Activated CD8-positive, alpha-beta memory T cell treated with anti-CD3 and anti-CD28 coated beads for 4 hours (primary cell): ENCODE measurements at places on chromosomes 7 and 10.

DNA sequence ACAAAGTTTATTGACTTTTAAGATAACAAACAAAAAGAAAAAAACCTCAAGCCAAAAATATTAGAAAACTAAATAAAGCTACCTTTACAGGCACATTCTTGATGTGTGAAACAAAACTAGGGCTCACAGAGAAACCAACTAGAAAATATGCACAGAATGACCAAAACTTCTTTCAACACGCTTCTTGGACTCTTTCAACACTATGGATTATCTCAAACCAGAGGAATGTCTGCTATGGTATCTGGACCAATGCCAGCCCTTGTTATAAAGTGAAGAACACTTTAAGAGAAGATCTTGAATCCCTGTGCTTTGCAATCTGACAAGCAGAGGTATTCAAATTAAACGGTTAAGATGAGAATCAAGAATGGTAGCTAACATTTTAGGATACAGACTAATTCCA lies 76.6 kb downstream of the DNAJC1 start:
- no peak for DNase-seq

GRCh38 chr7:36961693-36962092 lies 237.4 kb upstream of the AOAH start:
- no peak for DNase-seq

DNA sequence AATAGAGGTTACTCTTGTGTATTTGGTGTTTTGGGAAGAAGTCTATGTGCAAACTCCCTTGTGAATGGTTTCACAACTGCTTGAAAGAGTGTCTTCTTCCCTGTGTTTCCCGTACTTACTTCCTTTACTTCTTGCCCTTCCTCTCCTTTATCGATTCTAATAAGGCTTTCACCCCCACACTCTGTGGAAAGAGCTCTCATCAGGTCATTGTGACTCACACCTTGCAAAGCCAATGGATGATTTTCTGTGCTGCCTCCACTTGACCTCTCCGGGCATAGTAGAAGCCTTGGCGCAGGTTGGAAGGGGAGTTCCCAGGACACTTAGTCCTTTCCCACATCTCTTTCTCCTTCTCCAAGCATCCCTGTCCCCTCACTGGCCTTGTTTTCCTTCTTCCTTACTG lies 6.2 kb upstream of the TSPAN15 start:
- no peak for DNase-seq

- no peak for DNase-seq
Measured at GRCh38 chr7:83751217-83751616, 102.3 kb upstream of the SEMA3E start.

- no peak for DNase-seq
Measured at GRCh38 chr10:98019784-98020183, 10.6 kb downstream of the CRTAC1 start.

DNA sequence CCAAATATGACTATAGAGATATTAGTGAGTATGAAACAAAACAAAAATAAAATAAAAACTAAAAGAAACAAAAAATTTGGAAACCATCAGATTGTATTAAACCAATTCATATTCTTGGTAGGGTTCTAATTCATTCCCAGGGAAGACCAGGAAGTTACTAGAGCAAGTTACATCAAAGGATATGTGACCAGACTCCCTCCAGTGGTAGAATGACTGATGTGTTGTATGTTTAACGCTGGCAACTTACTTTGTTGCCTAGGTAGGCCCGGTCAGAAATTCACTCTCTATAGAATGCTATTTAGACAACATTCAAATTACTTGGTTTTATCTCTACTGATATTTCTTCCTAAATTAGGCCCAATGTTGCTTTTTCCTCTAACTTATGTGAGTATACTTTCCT lies 5.2 kb downstream of the PHYHIPL start:
- DNase-seq, result no peak

DNA sequence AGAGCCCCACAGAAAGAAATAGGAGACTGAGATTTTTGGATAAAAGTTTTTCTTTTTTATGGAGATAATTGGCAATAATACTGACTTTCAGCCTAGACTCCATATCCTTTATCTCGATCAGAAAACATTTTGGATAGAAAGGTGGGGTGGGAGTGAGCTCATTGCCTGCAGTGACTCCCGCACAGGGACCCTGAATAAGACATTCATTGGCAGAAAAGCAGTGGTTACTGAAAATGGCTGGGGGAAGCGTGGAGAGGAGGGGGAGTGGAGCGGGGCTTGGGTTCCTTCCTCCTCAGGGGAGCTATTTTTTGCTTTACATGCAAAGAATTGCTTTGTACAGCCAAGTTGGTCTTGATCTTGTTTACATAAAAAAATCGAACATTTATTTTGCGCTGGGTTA lies 90.4 kb upstream of the BMPER start:
- DNase-seq, result no peak

- no peak for DNase-seq
Measured at GRCh38 chr7:90453259-90453891, 16.1 kb upstream of the PTTG1IP2 start.

DNA sequence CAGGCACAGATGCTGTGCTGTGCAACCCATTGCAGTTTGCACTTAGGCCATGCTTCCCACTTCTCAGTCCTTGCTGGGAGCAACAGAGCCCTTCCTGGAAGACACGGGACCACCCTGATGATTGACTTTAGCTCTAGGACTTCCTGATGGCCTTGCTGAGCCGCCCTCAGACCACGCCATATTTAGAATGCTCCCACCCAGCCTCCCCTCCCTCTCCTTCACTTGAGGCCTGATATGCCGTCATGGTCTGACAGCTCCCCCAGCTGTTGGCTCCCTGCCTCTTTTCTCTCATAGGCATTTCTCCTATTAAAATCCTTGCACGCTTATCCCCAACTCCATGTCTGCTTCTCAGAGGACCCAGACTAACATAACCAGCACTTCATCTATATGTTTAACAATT lies 29.4 kb upstream of the GATAD1 start:
- no peak for DNase-seq

DNA sequence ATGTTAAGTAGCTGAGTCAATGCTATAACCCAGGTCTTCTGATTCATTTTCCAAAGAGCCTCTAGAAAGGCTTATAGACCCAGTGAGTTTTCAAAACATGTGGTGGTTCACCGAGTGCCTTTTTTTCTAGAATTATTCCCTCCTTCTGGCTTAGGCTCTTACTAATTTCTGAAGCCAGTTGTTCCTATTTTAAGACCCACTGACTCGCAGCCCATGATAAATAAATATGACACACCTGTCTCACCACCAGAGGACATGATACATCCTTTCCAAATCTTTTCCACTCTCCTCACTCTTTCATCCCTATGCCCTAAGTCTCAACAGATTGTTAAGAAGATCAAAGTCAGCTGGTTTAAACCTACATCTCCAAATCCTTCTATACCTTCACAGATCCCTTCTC lies 126.0 kb upstream of the WNT16 start:
- DNase-seq, result no peak

- DNase-seq, result no peak
Measured at GRCh38 chr10:98880971-98881370, 354.7 kb downstream of the HPSE2 start.

- no peak for DNase-seq
Measured at GRCh38 chr7:10015687-10016086, 958.0 kb upstream of the PHF14 start.

GRCh38 chr7:142906643-142907042 lies 21.1 kb upstream of the TRPV6 start:
- no peak for DNase-seq

DNA sequence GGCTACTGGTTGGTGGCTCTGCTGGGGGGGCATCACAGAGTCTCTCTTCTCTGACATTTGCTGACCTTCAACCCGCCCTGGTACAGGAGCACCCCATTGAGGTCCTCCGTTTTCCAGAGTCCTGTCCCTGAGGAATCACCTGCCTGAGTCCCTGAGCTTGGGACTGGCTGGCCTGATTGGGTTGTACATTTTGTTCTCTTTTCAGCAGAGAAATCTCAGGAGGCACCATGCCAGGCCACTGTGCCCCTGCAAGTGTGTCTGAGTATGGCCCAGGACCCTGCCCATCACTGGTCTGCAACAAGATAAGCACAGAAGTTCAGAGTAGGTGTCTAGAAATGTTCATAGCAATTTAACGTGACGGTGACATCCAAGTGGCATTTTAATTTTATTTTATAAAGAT lies 131.2 kb downstream of the CUX1 start:
- no peak for DNase-seq

- no peak for DNase-seq
Measured at GRCh38 chr10:103781329-103782061, 73.9 kb downstream of the SH3PXD2A start.

DNA sequence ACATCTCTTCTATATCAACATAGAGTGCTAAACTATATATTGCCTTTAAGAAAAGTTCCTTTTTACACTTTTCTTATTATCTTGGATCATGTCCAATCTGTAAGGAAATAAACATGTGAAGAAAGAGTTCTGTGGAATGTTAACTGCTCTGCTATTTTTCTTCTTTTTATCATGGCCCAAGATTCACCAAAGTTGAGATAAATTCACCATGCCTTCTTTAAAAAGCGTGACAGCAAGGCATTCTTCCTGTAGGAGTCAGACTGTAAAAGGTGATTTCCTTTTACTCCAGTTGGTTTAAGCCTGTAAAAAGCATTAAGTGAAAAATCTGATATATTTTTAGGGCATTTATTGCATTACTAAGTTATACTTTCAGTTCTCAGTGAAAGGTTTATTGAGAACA lies 165.7 kb upstream of the FZD1 start:
- DNase-seq, result no peak

DNA sequence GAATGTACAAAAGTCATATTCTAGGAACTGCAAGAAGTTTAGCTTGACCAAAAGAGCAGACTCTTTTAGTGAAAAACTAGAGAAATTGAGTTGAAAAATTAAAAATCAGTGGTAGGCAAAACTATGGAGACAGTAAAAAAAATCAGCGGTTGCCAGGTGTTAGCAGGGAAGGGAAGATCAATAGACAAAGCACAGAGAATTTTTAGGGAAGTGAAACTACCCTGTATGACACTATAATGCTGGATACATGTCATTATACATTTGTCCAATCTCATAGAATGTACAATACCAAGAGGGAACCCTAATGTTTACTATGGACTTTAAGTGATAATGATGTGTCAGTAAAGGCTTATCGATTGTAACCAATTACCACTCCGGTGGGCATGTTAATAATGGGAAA lies 761.9 kb downstream of the MAGI2 start:
- no peak for DNase-seq

DNA sequence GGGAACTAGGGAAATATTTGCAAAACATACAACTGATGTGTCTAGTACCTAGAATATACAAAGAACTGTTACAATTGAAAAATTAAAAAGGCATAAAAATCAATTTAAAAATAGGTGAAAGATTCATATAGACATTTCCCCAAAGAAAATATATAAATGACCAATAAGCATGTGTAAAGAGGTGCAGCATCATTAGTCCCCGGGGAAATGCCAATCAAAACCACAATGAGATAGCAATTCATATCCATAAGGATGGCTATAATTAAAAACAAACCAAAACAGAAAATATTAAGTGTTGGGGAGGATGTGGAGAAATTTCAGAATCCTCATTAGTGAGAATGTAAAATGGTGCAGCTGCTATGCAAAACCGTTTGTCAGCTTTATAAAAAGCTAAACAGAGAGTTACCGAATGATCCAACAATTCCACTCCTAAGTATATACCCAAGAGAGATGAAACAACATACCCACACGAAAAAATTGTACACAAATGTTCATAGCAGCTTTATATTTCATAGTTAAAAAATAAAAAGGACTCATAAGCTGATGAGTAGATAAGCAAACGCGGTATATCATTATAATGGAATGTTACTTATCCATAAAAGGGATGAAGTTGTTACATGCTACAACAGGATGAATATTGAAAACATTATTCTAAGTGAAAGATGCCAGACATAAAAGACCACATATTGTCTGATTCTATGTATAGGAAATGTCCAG lies 210.1 kb upstream of the INHBA start:
- DNase-seq, result no peak
